ENCODE measurements at places on chromosomes 3 and 15.
A peak's percentile ranks its signal among the peaks of the same experiment; 100 is the strongest.

- DNase-seq: no peak
Measured at GRCh38 chr15:70308011-70308734, 210.5 kb upstream of the TLE3 start.

GRCh38 chr3:126569390-126569975, 10.8 kb upstream of the C3orf22 start:
- DNase-seq: no peak

DNA sequence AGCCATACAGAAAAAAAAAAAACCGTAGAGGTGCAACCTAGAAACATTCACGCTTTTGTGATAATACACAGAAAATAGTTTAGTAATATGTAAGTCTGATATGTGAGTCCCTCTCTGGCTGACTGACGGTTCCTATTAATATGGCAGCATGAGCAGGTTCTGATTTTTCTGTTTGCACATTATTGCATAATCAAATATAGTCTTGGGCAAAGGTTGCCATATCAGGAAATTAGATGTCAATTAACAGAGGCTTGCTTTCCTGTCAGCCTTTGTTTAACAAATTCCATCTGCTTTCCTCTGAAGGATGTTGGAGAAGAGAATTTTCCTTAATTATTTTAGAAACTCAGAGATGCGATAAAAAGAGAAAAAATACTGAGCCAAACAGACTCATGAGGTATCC, 14.8 kb downstream of the GABRB3 start:
- no peak for DNase-seq

- DNase-seq: peak; percentile 35
Measured at GRCh38 chr3:189132231-189132671, 39.5 kb upstream of the TPRG1 start.

- DNase-seq: no peak
Measured at GRCh38 chr3:127413871-127414270, 126.0 kb upstream of the PRR20G start.

DNA sequence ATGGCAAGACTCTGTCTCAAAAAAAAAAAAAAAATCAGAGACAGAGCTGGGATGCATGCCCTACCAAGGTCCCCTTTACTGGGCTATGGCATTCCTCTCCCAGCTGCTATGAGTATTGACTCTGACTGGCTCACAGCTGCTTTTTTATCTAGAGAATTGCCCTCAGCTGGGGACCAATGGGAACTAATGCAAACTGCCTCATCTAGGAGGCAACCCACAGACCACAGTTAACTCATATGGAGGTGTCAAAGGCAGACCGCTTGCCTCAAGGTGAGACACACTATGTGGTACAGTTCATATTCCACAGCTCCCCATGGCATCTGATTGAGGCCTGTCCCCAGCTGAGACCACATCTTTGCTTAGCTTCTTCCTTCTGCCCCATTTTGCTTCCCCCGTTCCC, 183.5 kb upstream of the EOMES start:
- no peak for DNase-seq

DNA sequence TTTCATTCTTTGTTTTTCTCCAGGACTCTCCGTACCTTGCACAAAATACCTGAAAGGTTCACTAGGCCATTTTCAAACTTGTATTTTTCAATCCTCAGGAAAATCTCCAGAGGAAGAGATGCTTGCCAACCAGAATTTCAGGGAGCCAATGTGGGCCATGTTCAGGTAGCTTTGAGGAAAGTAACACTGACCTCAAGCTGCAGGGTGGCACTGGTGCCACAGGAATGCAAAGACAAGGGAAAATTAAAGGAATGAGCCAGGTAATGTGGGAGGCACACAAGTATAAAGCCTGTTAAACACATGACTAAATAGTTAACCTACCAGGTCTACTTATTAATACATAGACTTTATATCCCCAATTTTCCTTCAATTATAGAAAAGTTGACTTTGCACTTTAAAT, 51.9 kb upstream of the GAP43 start:
- DNase-seq: no peak

DNA sequence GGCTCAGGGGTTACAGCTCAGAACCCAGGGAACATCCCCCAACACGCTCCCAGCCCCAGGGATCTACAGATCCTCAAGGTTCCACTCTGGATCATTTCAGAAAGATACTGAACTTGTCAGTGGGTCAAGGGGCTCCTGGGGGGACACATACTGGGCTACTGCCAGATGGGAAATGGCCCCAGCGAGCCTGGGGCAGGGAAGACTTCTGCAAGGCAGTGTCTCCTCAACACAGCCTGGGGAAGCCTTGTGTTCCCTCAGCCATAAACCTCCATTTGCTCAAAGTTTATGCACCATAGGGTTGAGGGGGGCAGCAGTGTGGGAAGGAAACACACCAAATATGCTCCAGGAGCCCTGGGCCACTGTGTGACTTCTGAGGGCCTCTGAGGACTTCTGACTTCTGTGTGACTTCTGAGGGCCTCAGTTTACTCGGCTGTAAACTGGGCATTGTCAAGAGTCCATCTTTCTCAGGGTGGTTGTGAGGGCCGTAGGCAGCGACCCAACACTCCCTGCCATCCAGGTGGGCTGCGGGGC, 58.4 kb downstream of the IQSEC1 start:
- DNase-seq: no peak

GRCh38 chr3:123331006-123331405, 117.9 kb downstream of the ADCY5 start:
- DNase-seq: no peak

DNA sequence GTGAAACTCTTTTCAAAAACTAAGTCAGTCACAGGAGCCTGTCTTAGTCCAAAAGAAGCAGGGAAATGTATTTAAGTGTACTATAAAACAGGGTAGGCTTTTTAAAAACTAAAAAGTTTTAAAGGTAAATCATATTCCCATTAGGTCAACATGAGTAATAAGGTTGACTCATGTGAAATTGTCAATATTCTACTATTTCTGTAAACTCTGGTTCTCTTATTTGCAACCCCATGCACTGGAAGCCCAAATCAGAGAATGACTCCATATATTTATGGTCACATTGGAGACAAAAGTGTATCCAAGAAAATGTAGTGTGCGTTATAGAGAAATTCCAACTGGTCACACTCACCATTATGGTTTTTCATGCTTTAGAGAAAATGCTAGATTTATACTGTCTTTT, 600.3 kb upstream of the TGFBR2 start:
- DNase-seq: no peak

DNA sequence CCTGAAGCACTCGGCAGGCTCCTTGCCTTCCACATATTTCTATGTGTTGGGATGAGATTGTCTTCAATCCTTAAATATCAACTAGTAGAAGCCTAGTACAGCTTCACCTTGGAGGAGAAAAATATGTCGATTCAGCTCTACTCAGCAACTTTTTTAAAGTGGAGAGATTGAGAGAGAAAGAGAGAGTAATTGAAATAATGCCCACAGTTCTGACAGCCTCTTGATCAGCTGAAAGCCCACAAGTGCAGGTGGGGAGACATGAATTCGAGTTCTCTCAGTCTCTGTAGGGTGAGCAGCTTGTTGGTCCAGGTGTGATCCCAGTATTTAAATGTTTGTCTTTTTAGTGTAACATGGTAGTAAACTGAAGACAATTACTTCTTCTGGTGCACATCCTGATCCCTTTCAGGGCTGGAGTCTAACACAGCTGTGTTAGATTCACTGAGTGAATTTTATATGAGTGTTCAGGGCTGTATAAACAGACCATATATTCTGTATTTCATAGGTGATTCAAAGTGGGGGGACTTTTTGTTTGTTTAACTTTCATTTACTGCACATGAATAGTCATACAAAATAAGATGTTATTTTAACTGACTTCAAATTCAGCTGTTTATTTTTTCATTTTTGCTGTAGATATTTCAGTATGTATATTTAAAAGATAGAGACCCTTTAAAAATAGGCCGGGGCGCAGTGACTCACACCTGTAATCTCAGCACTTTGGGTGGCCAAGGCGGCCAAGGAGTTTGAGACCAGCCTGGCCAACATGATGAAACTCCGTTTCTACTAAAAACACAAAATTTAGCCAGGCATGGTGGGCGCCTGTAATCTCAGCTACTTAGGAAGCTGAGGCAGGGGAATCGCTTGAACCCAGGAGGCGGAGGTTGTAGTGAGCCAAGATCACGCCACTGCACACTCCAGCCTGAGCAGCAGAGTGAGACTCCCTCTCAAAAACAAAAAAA, 64.0 kb downstream of the ST6GAL1 start:
- DNase-seq: no peak

- DNase-seq: no peak
Measured at GRCh38 chr3:123930445-123930844, 30.6 kb downstream of the CCDC14 start.

GRCh38 chr3:49469037-49469935, 781 bp upstream of the DAG1 start:
- DNase-seq: no peak

DNA sequence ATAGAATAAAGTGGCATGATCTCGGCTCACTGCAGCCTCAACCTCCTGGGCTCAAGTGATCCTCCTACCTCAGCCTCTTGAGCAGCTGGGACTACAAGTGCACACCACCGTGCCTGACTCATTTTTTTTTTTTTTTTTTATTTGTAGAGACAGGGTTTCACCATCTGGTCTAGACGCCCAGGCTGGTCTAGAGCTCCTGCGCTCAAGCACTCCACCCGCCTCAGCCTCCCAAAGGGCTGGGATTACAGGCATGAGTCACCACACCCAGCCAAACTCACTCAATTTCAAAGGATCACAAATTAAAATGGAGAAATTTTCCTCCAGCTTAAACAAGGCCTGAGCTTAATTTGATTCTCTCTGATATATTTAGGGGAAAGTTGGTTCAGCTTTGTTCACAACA, 27.3 kb upstream of the NMB start:
- no peak for DNase-seq

- no peak for DNase-seq
Measured at GRCh38 chr3:31004025-31004678, 109.7 kb upstream of the GADL1 start.

DNA sequence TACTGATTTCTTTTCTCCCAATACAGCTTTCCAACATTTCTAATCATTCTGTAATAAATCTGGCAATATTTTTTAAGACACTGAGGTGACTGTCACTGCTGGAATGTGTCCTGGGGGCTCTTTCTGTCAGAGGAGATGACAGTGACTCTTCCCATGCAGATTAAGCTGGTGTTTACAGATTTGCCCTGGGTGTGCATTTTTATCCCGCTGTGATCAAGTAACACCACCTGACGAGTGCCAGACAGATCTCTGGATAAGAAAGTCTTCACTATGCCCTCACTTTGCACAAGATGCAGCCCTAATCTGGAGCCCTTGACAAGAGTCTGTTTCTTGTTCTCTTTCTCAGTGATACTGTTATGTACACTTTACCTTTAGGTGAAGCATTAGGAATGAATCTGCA, 477.7 kb downstream of the ZIC1 start:
- no peak for DNase-seq

- no peak for DNase-seq
Measured at GRCh38 chr15:80898040-80898439, 91.6 kb downstream of the MESD start.

DNA sequence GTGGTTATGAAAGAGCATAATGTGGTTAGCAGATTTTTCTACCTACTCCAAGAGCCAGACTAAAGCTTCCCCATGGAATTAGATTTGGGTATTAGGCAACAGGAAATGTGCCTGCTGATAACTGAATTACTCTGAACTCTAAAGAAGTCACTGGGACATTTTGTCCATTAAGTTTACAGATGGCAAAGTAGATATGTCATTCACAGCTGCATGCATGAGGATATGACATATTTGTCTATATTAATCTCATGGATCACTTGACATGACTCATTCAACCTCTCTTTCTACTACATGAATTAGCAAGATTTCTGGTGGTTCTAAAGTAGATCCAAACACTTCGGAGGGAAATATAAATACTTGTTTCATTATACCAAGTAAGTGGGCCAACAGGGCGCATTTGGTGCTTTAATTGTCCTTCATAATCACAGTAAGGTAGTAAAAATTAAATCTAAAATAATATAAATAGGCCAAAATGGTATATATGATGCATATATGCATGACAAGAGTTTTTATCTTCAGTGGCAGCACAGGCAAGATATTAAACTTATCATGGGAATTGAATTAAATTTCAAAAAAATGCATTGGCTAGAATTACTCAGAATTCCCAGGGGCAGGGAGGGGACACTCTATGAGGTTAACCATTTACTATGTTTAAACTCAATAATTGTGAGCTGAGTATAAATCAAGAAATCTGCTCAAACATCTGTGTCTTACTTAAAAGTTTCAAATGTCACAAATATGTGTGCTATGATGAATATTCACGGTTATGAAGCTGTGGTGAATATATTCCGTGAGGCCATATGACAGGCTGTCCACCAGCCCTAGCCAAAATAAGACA, 365.3 kb upstream of the KCNMB2 start:
- DNase-seq: no peak

DNA sequence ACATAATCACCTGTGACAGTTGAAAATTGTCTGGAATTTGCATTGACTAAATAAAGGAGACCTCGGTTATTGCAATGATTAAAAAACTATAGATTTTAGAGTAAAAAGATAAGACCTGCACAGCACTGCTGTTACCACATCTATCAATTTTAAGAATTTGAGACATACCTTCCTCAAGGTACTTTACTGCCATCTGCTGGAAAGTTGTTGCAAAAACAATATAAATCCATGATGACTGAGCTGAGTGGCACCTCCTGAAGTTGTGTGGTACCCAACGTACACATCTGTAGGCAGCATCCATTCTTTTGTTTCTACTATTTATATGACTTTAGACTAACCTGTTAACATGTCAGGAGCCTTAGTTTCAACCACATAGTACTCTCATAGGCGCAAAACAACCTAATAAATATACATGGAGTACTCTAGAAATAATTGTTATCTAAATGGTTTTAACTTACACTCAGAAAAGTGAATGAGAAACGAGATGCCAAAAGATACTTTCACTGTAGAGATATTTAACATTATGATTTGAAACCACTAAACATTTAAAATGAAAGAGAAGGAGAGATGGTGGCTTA, 106.7 kb downstream of the GHSR start:
- DNase-seq: no peak

- DNase-seq: no peak
Measured at GRCh38 chr3:25971736-25972135, 181.8 kb downstream of the OXSM start.

GRCh38 chr3:190579514-190580137, 65.7 kb downstream of the IL1RAP start:
- no peak for DNase-seq

DNA sequence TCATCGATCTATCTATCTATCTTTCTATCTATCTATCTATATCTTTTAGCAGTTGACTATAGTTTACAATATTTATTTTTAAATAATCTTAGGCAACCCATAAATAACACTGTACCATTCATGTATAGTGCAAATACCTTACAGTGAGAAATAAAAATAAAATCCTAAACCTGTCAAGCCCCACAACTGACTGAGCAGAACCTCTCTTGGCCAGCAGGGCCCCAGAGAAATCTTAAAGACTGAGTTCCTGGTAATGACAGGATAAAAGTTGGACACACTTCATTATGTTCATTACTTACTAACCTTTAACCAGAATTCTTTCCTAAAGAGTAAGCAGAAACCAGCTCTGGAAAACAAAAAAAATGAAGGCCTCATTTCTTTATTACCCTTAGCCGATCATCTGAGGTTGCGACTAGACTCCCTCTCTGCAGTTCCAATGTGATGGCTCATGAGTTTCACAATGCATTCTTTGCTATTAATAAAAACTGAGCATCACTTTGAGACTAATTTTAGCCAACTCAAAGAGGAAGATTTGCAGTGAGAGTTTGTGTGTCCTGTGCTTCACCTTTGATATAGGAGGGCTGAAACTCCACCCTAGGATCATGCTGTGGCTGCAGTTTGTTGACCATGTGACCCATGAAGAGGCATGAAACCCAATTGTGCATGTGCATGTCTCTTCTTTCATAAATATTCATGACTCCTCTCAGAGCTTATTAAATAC, 1072.0 kb downstream of the NSUN3 start:
- DNase-seq: no peak

Data from effector CD8-positive, alpha-beta T cell (primary cell).